Fibroblast of skin of right quadriceps (primary cell): ENCODE measurements at places on chromosomes 12 and 14.

- DNase-seq, result no peak
Observed at GRCh38 chr14:23067847-23068788, 10.8 kb upstream of the CDH24 start.

DNA sequence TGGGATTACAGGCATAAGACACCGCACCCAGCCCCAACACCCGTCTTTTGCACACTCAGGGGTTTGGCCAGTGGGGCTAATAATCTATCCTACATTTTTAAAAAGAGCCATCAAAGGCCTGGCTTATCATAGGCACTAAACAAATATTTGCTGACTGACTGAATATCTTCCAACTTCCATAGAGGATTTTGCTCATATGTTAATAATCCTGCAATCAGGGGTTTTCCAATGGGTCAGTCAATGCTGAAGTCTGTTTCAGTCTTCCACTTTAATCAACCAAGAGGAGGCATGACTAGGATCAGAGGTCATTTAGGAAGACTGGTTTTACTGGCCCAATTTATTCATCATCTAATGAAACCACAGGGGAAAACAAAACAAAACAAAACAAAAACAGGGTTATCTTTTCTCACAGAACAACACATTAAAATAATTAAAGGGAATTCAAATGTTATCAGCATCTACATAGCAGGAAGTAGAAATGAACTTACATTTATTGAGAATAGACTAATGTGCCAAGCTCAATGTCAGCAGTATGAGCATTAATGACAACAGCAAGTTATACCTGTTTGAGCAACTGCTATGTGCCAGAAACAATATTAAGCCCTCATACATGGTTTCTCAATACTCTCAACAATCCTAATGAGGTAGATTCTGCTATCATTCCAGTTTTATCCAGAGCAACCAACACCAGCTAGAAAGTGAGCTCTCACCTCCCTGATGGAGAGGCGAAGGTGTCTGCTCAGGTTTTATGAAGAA lies 372.2 kb downstream of the EGLN3 start:
- DNase-seq, result no peak

DNA sequence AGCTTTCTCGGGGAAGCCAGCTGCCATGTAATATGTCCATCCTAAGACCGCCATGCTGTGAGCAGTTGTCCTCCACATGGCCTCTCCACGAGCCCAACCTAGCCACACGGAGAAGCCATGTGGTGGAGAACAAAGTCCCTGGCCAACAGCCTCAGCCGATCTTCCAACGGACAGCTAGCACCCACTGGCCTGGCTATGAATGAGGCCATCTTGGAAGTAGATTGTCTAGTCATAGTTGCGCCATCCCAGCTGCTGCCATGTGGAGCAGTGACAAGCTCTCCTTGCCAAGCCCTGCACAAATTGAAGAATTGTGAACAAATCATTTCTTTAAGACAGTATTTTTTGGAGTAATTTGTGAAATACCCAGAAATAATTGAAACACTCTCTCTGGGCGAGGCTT lies 49.3 kb upstream of the USP44 start:
- DNase-seq, result no peak

GRCh38 chr14:96511146-96511545 lies 9.0 kb downstream of the PAPOLA start:
- DNase-seq, result no peak

- DNase-seq, result peak; percentile 66
Observed at GRCh38 chr12:75315518-75315917, 14.6 kb downstream of the CAPS2 start.

DNA sequence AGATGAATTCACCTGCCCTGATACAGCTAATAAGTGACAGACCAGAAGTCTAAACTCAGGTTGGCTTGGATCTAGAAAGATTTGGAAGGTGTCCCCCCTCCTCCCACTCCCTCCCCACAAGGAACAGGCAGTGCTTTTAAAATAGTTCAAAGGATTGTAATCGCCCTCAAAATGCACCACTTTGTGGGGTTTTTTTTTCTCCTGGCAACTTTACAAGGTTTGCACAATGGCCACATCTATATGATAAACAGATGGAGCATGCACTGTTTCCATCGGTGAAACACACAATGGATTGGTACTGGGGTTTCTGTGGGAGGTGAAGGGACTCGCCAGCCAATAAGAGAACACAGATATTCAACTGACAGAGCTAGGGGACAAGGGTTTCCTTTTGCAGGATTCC lies 137.4 kb downstream of the LLPH start:
- peak; percentile 42 for DNase-seq

DNA sequence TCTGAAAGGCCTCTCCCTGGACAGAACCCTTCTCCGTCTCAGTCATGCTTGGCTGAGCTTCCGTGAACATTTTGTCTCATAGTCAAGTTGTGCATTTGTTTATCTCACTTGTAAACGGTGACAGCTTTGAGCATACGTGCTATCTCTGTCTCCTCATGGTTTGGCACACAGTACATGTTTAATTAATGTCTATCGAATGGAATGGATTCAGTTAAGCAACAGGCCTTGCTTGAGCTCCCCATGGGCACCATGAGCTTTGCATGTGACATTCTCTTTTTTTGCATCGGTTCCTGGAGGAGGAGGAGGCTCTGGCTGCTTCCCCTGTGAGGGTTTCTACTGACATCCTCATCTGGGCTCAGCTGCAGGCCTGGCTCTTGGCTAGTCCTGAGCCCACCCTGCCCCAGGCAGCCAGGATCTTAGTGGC lies 80.0 kb downstream of the PRIMA1 start:
- no peak for DNase-seq

GRCh38 chr12:82696543-82696942 lies 9.8 kb downstream of the TMTC2 start:
- no peak for DNase-seq

- no peak for DNase-seq
Observed at GRCh38 chr12:125064492-125064891, 743 bp upstream of the AACS start.

DNA sequence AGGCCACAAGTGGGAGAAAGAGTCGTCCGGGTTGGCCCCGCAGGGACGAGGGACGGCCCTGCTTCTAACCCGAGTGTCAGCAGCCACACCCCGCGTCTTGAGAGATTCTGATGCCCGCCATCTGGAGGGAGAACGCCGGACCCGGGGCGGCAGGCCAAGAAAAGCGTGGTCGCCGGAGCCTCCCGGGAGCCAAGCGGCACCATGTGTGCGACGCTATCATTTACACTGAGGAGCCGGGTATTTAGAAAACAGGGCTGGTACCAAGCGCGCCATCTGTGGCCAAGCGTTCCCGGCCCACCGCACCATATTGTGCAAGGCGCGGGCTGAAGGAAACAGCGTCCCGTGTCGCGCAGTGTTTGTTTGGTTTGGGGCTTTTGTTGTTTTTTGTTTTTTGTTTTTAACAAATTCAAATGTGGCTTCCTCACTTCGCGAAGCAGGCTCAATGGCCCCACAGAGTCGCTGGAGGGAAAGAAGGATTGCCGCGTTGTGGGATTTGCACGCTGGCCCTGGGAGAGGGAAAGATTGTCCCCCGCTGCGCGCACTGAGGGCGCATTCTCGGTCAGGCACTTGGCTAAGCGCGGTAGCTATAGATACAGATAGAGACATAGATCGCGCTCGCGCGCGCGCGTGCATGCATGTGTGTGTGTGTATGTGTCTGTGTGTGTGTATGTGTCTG lies 153.8 kb downstream of the BCL11B start:
- peak; percentile 26 for DNase-seq

DNA sequence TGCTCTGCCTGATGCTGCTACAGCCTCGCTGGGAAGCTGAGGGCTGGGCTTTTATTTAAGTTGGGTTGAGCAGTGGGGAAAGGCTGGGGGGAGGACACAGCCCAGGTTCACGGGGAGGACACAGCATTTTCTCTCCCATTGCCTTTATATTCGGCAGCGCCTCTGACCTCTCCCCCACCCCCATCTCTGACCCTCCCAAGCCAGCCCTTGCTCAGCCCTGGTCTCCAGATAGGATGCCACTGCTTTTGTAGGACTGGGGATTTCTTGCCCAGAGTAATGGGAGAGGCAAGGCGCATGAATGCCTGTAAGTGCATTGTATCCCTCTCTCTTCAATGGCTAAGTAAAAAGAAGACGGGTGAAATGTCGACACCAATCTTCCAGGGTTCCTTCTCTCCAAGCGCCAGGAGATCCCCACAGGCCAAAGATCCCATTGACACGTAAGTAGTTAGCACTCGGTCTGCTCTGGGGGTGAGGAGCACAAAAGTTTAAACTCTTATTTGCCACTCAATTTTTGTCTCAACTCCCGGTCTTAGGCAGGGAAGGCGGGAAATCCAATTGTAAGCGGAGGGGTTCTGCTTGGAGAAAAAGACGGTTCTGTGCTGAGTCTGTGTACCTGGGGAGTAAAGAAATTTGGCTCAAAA lies 4.6 kb downstream of the HOXC4 start:
- DNase-seq, result no peak

DNA sequence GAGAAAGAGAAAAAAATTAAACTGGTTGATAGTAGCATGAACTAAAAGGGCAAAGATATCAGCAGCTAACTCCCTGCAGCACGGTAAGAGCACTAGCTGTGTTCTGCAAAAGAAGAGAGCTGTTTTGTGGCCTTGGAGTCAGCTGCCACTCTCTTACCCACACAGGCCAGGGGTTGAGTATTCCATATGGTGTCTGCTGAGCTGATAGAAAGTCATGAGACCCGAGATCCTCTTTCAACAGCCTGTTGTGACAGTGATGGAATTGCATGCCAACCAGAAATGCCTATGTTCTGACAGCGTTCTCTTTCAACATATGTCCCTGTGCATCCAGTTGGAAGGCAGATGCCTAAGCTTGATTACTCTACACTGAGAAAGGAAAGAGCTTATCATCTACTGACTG lies 39.9 kb downstream of the TMTC1 start:
- peak; percentile 81 for DNase-seq

- DNase-seq, result no peak
Observed at GRCh38 chr14:68719634-68720384, 73.1 kb downstream of the ZFP36L1 start.

DNA sequence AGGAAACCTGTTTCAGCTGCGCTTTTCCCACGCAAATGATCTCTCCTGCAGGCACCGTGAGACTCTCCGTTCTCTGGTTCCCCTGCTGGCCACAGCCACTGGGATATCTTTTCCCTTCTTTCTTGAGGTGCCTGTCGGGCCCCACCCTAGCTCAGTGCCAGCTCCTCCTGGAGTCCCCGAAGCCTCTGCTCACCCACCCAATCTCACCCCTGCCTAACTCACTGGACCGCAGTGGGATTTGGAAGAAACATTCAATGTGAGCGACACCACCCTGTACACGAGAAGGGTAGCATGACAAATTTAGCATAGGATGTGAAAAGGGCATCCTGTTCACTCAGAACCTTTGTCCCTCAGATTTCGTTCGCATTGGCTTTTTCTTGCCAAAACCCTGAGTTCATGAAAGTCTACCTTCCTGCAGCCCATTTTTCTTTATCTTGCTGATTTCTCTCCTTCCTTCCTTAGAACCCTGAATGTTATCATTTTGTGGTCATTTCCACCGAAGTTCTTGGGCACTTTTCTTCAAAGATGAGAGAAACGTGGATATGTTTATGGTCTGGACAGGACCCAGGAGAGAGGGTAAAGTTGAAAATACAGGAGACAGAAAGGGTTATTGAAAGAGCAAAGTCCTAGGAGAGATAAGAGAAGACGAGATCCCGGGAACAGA lies 63.6 kb upstream of the ELK3 start:
- no peak for DNase-seq
